ENCODE measurements at places on chromosomes 7 and 10. TPM values are rescaled to one million over a fixed set of nuclear protein-coding genes. Genes with fewer than 3 reads are reported as not detected.

Gene FFAR4
- not detected for total RNA-seq

Gene WNT16
- not detected for total RNA-seq

- DNase-seq = no peak
Observed at GRCh38 chr10:18423058-18423637, 228.2 kb downstream of the NSUN6 start.

DNA sequence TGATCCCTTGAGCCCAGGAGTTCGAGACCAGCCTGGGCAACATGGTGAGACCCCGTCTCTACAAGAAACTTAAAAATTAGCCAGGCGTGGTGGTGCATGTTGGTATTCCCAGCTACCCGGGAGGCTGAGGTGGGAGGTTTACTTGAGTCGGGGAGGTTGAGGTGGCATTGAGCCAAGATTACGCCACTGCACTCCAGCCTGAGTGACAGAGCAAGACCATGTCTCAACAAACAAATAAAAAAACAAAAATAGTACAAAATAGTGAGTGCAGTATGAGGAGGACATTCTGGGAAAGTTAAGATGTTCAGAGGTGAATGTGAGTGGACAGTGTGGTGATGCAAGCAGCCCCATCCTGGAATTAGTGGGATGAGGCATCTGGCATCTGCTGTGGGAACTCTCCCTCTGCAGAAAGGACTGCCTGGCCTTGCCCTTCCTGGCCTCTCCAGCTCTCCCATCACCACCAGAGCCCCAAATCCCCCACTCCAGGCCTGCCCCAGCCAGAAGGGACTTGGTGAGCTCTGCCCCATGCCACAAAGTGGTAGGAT is 96.6 kb upstream of the PARD3 start:
- DNase-seq = no peak

DNA sequence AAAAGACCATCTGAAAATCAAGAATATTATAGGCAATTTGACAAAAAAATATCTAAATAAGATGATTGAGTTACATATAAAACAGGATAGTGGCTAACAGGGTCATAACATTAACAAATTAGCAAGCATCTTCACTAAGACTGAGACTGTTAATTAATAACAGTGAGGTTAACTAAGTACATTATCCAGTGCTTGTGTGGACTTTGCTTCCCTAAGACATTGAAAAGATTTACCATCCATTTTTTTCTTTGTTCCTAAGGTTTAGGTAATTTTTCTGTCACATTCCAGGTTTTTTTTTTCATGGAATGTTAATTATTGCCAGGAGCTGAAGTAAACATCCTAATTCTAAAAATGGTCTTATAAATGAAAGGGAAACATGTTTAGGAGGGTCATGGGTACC is 227.6 kb downstream of the ANKRD7 start:
- no peak for DNase-seq

- no peak for DNase-seq
Observed at GRCh38 chr7:129801882-129802281, 150.9 kb downstream of the UBE2H start.
